Activated CD4-positive, alpha-beta memory T cell treated with anti-CD3 and anti-CD28 coated beads for 36 hours (primary cell): ENCODE measurements at places on chromosomes 4 and X.

DNA sequence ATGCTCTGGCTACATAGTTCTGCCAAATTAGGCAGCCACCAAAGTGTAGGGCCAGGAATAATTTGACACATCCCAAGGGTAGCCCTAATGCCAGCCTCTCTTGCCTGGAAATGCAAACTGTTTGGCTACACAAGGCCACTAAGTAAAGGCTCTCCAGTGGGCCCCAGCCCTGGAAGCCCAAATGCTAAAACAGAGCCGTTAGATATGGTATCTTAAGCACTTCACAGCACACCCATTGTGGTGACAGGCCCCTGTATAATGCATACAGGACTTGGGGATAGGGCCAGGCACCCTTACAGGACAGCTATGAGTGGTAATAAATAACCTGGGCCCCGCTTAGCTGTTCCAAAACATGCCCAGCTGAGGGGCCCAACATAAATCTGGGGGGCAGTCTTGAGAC, 623.9 kb downstream of the BCOR start:
- no peak for DNase-seq

DNA sequence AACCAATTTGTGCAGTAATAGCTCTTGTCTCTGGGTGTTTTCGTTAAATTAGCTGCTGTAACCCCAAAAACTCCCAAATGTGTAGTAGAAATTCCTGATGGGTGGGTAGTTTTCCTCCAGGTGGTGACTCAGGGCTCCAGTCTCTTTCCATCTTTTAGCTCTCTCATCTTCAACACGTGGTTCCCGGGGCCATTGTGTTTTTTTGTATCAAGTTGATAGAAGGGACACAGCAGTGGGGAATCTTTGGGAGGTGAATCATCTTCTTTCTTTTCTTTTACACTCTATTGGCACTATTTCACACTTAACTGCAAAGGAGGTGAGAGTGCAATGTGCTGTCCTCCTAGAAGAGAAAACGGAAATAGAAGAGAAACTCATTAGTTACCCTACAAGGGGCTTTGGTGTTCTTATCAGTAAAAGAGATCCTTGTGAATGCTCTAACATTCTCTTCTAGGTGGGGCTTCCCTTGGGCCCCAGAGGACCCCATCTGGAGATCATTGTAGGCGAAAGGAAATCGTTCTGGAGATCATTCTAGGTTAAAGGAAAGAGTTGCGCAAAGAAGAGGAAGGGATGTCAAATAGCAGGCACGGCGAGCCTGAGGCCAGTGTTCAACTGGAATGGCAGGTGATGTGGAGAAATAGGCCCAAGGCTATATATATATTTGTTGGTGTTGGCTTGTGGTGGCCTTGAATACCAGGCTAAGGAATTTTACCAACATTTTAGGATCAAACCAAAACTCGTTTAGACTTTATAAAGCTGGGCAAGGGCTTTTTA, 68.2 kb upstream of the ACSL1 start:
- DNase-seq: no peak

GRCh38 chrX:19725641-19726040, 161.8 kb downstream of the SH3KBP1 start:
- peak; percentile 24 for DNase-seq

- DNase-seq: no peak
These were observed 740.3 kb downstream of the CENPC start for GRCh38 chr4:66804979-66805378.

- DNase-seq: no peak
These were observed 676.8 kb downstream of the RAPGEF2 start for GRCh38 chr4:159779716-159780115.

DNA sequence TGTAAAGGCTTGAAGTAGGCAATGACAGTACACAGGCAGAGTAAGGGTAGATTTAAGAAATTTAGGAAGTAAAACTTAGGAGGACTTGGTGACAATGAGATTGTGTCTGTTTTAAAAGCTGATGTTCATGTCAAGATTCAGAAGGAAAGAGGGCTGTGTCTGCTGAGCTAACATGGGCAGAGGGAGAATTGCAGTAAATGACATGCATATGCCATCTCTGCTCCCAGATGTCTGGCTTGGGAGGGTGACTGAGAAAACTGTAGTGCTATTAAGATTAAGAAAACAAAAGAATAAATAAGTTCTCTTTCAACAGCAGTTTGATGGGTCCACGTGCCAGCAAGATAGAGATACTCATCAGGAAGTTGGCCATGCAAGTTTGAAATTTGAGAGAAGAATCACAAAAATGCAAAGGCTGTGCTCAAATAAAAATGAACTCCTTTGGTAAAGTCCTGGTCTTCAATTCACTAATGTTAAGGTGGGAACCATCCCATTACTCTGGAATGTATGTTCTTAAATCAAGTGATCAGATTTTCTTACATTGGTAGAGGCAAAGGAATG, 7.2 kb downstream of the NFXL1 start:
- DNase-seq: no peak

- peak; percentile 16 for DNase-seq
These were observed 9.3 kb downstream of the CETN2 start for GRCh38 chrX:152821145-152821765.

GRCh38 chr4:1004557-1005485, 6.6 kb upstream of the FGFRL1 start:
- no peak for DNase-seq

DNA sequence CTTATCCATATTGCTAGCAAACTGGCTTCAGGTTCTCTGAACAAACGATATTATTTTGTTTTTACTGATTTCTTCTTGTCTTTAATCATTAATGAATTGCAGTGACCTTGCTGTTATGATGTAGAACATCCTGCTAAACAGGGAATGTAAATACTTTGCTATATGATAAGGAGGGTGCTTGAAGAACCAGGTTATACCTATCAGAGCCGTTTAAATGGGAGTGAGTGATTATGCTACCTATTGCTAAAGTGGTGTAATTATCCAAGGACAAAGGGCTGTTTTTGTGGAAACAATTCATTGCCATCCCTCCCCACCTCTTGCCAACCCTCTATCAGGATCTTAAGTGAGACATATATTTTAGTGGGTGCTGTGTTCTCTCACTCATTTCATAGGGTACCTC, 788.9 kb downstream of the RPA4 start:
- DNase-seq: no peak

DNA sequence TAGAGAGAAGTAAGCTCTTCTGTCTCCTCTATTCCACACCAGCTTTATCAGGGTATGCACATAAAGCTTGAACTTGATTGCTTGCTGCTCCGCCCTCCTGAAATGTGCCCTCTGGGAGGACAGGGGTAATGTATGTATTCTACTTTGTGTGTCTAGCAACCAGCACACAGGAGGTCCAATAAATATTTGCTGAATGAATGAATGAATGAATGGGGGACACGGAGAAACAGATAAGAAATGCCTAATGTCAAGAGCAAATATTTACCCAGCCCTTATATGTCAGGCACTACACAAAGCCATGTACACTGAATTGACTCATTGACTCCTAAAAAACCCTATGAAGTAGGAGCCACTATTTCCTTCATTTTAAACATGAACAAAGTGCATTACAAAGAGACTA, 2.3 kb upstream of the MSL3 start:
- no peak for DNase-seq
